ENCODE measurements at places on chromosomes 6 and 20.

- DNase-seq = no peak
Measured at GRCh38 chr6:148620579-148621298, 126.1 kb upstream of the UST start.

DNA sequence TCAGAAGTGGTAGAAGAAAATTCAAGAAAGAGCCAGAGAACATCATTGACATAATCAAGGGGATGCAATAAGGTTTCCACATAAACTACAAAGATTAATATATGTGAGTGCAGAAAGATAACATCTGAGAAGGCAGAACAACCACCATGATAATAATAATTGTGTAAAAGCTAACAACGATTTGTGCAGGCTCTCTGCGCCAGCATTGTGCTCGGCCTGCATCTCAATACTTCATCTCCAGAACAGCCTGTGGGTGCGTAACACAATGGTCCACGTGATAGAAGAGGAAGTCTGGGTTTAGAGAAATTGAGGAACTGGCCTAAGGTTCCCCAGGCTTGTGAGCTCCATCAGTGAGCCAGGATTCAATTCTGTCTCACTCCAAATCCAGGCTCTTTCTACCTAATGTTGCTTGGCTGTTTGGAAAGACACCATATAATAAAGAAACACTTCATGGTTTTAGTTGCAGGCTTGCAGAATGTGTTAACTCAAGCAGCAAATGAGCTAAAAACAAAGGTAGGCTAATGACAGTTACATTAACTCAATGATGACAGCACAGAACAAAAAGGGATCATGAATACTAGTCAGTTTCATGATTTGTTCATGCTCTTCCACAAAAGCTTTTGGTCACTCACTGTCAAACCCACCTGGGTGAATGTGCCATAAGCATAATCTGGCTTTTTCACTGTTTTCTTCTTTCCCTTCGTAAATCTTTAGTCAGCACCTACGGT is 71.2 kb downstream of the LY86 start:
- no peak for DNase-seq

- DNase-seq = no peak
Measured at GRCh38 chr6:3165631-3166534, 8.5 kb upstream of the TUBB2A start.

GRCh38 chr20:32971703-32972161 is 32.5 kb downstream of the SUN5 start:
- no peak for DNase-seq

- DNase-seq = no peak
Measured at GRCh38 chr20:17565169-17565845, 4.6 kb upstream of the DSTN start.

- no peak for DNase-seq
Measured at GRCh38 chr6:2497922-2498623, 252.6 kb downstream of the MYLK4 start.

GRCh38 chr6:116268589-116269293 is 11.0 kb downstream of the TSPYL1 start:
- DNase-seq = no peak

- DNase-seq = no peak
Measured at GRCh38 chr6:137864812-137865508, 2.1 kb upstream of the TNFAIP3 start.

- DNase-seq = no peak
Measured at GRCh38 chr6:38080360-38080759, 260.8 kb downstream of the ZFAND3 start.

DNA sequence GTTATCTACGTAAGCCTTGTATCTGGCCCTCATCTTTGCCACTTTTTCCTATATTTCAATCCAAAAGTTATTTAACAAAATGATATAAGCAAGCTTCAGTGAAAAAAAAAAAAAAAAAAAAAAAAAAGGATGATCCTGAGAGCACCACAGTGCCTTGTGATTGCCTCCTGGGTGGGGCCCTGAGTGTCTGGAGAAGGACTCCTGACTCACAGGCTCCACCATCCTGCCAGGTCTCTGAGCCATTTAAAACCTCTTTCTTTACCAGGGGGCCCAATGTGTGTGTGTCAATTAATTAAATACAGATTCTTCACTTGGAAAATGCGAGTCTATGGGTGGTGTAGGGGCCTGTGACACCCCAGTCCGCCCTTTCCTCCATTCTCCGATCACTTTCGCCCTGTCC is 105.2 kb downstream of the SMOC2 start:
- no peak for DNase-seq

GRCh38 chr6:39453241-39453640 is 130.7 kb upstream of the KCNK16 start:
- no peak for DNase-seq

DNA sequence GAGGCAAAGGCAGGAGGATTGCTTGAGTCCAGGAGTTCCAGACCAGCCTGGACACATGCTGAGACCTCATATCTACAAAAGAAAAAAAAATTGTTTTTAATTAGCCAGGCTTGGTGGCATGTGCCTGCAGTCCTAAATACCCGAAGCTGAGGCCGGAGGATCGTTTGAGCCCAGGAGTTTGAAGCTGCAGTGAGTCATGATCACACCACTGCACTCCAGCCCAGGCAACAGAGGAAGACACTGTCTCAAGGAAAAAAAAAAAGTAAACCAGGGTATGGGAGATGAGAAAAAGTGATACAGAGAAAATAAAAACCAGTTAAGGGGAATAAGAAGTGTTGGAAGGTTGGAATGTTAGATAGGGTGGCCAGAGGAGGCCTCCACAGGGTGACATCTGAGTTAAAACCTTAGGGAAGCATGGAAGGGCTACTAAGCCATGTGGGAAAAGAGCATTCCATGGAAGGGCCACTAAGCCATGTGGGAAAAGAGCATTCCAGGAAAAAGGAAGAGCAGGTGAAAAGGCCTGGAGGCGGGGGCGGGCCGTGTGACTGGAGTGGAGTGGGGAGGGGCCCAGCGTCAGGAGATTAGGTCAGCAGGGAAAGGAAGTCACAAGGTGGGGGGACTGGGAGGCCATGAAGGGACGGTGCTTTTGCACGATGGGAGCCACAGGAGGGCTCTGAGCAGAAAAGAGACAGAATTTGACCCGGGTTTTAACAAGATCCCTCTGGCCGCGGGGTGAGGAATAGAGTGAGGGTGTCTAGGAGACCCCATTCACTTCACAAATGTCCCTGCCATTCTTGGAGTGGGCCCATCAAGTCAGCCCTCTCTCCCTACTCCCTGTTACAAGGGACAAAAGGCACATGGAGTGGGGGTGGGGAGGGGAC is 18.3 kb downstream of the CPNE5 start:
- no peak for DNase-seq

GRCh38 chr20:45863543-45864470 is 6.4 kb downstream of the ZSWIM3 start:
- DNase-seq = no peak

DNA sequence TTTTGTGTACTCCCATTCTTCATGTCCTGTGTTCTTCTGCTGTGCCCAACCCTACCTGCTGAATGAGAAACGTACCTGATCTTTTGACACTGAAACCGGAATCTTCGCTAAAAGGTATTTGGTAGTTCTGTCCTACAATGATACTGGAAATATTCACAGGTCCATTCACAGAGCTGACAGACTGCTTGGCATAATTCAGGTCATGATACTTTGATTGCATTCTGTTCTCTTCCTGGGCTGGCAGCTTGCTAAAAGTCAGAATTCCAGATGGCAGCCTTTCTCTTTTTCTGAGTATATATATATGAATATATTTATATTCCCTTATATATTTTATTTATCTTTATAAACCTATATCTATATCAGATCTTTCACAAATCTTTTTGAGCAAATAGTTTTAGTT is 375.1 kb downstream of the PHF3 start:
- DNase-seq = no peak

DNA sequence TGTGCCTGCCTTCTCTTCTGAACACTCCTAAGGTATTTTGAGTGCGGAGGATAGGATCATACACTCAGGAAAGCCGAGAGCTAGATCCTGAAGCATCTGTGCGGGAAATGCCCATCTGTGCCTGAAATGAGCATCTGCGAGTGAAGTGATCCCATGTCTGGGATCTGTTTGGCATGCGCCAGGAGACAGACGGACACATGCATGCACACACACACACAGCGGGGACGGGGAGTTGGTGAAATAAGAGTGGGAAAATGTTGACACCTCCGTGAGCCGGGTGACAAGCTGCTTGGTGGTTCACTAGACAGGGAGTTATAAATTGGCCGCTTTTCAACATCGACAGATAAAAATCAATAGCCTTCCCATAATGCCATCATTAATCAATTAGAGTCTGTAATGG is 13.8 kb downstream of the SYNJ2 start:
- DNase-seq = no peak

DNA sequence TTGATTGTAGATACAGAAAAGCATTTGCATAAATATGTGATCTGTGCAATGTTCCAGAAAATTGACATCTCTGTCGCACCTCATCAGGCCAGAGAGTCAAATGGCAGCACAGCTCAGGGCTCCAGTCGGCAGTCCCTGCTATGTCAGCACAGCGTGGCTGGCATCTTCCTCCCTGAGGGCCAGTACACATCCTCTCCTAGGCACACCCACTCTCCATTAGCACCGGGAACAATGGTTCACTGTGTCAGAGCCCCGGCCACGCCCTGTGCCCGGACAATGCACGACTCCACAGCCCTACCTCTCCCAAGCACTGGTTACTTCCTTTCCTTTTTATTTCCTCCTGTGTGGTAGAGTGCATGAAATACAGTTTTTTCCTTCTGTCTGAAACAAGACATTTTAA is 114.9 kb downstream of the FOXC1 start:
- DNase-seq = no peak

DNA sequence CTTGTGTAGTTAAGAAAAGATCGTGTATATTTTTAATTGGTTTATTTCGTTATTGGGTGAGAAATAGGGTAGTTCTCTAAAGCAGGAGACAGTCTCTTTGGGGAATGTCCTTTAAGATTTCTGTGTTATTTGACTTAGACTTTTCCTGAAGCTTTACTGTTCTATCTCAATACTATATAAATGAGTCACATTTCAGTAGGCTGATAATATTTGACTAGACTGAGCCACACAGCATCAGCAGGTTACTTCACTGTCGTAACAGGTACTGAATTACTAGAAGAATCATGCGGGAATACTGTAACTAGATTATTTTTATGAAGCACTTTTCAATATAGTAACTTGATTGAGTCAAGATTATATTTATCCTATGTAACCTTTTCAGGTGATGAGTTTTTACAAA is 1.4 kb downstream of the SMAP1 start:
- DNase-seq = no peak

DNA sequence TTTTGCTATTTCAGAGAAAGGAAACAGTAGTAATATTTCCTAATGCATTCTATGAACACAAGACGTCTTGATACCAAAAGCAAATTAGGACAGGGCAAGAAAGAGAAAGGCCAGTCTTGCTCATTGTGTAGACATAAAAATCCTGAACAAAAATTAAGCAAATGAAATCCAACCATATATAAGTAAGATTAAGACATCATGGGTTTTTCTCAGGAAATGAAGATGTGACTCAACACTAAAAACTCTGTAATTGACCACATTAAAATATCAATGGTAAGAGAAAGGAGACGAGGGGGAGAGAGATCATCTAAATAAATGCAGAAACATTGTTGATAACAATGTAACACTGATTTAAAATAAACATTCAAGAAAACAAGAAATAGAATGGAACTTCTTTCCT is 205.4 kb downstream of the SOD2 start:
- no peak for DNase-seq

- no peak for DNase-seq
Measured at GRCh38 chr6:7021301-7021700, 86.5 kb upstream of the RREB1 start.

- no peak for DNase-seq
Measured at GRCh38 chr20:62800314-62801259, 4.0 kb upstream of the OGFR start.

DNA sequence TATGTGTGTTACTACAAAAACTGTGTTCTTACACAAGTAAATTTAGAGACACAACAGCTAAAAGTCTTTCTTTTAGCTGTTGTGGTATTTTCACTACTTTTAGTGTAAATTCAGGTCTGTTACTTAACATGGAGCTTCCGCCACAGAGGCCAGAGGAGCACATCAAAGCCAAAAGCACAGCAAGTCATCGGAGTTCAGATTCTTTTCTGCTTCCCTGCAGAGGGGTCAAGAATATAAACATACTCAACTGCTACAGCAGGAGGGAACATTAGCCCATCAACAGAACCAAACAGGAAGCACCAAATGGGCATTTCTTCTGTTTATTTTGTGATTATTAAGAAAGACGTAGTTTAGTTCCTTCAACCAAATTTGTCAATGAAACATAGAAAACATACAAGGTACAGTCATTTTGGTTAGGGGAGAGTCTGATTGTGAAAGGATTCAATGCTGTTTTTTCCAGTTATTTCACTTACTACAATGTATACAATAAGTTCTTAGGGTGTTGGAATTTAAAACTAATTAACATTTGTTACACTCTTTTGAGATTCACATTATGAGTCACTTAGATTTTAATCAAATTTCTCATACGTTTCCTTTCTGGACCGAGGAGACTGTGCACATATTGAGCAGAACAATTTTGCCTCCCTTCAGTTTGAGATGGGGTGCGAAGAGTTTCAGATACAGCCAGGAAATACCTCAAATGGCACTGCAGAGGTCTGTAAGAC is 42.8 kb upstream of the DSE start:
- DNase-seq = no peak

DNA sequence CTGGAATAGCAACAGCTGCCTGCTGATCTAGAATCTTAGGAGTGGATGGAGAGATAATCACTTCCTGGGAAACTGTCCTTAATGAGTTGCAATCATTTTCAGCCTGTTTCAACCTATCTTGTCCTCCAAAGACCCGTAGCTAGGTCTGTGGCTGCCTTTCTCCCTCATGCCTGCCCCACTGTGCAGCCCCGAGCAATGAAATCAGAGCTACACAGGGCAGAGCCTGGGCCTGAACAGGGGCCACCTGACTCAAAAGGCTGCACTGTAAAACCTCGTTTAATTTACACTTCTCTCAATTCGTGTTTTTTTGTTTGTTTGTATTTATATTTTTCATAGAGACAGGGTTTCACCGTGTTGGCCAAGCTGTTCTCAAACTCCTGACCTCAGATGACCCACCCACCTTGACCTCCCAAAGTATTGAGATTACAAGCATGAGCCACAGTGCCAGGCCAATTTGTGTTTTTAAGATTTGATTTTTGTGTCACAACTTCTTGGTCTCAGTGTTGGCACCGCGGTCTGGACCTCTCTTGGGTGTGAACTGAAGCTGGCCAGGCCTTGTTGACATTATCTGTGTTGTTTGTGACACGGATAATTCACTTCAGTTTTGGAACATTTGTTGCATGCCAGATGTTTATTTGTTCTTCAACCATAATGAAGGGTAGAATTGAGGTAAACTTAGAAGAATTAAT is 21.5 kb downstream of the GGTLC1 start:
- DNase-seq = no peak

GRCh38 chr6:164628302-164628931 is 681.0 kb downstream of the C6orf118 start:
- no peak for DNase-seq

DNA sequence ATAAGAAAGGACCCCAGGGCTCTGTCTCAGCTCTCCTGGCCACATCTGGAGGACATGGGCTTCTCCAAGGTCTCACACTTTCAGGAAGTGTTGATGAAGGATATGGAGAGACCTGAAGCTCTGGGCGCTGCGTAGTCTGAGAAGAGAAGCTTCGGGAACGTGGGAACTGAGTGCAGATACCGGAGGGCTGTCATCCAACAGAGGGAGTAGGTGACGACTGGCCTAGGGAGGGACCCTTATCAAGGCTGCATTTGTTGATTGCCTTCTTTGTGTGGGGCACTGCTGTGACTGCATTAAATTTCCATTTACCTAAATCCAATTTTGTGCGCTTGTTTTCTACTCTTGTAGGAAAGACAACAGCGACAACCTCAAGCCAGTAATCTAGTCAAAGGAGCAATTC is 63.4 kb downstream of the PLG start:
- no peak for DNase-seq
